ENCODE measurements at places on chromosomes 2 and 18.
A peak's percentile ranks its signal among the peaks of the same experiment; 100 is the strongest.

GRCh38 chr18:22913861-22914260 is 19.3 kb upstream of the RBBP8 start:
- DNase-seq: no peak

DNA sequence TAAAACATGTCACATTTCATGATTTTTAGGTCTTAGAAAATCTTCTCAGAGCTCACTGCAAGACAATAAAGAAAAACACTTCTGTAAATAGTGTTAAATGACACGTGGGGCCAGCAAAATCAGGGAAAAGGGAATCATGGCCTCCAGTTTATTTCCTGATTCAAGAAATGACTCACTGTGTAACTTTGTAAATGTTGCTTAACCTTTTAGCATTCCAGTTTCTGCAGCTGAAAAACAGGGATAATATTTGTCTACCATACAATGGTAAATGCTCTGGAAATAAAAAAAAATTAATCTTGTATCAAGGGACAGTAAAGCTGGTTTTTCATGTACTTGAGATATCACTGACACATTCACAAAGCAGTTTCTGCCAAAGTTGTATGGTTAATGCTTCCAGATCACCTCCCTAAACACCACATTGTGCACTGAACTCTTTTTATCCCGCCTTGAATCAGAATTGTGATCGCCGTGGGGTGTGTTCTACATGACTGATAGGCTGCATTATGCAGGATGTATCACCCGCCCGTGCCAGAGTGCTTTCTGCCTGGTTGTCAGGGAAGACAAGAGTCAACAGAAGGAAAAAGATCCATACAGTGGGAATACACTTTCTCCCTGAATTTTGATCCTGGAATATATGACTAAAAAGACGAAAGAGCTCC is 238.8 kb downstream of the IKZF2 start:
- peak; percentile 53 for DNase-seq

DNA sequence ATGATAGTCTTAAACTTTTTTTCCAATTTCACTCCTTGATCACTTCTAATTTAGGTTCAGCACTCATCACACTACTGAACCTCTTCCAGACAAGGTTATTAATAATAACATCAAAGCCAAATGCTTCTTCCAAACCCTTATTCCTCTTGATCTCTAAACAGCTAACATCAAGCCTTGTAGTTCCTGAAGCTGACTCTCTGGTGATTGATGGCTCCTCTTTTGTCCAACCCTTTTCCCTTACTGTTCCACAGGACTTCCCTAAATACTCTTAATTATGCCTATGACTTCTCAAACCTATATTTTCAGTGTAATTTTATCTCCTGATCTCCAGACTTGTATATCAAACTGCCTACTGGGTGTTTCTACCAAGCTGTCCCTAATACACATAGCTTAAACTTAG is 83.9 kb downstream of the FAM228A start:
- no peak for DNase-seq

DNA sequence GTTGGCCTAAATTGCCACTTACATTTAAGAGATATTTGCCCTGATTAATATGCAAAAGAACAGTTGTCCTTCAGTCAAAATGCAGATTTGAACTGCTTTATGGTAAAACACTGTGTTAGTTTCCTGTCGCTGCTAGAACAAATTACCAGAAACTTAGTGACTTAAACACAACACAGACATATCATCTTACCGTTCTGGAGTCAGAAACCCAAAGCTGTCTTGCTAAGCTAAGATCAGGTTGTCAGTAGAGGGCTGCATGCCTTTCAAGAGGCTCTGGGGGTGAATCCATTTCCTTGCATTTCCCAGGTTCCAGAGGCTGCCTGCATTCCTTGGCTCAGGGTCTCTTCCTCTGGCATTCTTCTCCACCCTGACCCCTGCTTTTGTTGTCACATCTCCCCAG is 149.5 kb downstream of the FAM161A start:
- DNase-seq: no peak

GRCh38 chr2:4898706-4899105 is 793.5 kb upstream of the SOX11 start:
- no peak for DNase-seq

All from GM03348 (cell line).